ENCODE measurements at places on chromosomes 13 and 19.
A peak's percentile ranks its signal among the peaks of the same experiment; 100 is the strongest.

DNA sequence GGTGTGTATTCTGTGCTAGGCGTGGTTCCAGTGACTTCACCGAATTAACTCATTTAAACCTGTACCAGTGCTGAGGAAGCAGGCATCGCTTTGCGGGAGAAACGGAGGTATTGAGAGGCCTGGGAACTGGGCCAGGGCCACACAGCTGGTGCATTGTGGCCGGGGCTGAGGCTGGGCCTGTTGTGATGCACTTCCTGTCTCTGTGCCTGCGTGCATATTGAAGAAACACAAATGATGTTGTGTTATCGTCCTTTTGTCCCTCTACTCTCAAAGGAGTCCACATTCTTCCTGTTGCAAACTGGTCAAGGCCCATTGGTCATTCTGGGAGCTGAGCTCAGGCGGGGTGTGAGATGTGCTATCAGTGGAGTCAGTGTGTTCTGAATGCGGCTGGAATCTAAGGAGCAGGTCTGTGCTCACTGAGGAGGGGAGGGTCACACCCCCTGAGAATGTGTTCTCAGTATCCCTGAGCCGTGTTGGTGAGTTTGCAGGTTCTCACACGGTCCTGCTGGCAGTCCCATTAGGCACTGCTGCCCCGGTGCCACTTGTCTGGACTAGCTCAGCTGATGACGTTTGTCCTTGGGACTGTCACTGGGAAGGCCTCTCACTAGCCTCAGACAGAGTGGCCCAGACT lies 62.1 kb downstream of the ARHGEF7 start:
- no peak for DNase-seq

GRCh38 chr19:34707661-34708060 lies 26.4 kb upstream of the ZNF181 start:
- DNase-seq: no peak

GRCh38 chr13:61466280-61466679 lies 50.6 kb upstream of the PCDH20 start:
- no peak for DNase-seq

DNA sequence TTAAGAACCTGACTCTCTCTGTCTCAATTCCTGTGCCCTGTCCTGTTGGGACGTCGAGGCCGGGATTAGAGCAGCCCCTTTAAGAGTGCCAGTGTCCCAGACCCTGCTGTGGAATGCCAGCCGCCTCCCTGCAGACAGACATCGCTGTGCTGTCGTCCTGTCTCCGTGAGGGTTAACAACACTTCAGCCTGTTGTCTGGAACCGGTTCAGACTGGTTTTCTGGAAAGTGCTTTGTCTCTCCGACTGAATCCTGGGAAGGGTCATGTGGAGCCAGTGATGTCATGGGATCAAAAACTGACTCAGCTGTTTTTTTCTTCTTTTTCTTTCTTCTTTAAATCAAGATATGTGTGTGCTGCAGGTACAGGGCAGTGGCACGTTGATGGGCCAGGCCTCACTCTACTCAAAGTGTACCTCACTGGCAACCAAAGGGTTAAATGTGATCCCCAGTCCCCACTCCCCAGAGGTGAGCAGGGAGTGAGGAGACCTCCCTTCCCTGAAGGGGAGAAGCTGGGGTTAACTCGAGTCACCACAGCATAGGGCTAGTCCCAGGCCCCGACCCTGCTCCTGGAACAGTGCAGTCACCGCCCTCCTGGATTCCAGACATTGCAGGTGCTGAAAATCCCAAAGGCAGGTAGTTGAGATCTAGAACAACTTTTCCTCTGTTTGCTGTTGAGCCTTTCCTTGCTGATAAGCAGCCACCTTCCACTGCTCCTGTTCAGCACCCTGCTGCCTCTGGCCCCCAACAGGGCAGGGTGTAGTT lies 50.8 kb downstream of the TSSK6 start:
- no peak for DNase-seq

DNA sequence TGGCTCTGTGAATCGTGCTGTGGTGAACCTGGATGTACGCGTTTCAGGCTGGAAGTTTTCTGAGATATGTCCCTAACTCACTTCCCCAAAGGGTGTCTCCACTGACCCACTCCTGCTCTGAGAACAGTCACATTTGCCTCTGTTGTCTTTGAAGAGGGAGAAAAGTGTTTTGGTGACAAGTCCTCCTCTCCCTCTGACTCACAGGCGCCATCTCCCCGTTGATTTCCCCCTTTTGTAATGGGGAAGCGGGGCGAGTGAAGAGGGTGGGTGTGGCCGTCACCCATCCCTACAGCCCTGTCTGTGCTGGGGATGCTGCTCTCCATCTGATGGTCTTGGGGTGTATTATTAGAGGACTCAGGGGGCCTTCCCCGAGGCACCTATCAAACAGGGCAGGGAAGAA lies 9.6 kb downstream of the APC2 start:
- DNase-seq: no peak

GRCh38 chr13:84126671-84127171 lies 244.4 kb upstream of the SLITRK1 start:
- DNase-seq: no peak

DNA sequence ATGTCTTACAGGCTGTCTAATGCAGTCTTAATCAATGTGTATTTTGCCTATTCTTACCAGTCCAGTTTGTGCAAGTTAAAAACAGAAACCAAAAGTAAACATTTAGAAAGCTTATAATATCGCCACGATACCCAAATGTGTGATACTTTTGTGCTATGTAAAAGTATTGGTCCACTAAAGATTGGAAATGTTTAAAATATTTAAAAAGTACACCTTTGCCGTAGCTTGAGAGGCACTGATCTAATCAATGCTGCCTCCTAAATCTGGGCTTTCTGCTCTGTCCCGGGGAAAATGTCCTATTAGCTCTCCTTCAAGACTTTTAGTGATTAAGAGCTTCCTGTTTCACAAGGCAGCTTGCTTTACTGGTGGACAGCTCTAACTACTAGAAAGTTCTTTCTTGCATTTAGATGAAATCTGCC lies 64.7 kb downstream of the DNAJC15 start:
- no peak for DNase-seq

DNA sequence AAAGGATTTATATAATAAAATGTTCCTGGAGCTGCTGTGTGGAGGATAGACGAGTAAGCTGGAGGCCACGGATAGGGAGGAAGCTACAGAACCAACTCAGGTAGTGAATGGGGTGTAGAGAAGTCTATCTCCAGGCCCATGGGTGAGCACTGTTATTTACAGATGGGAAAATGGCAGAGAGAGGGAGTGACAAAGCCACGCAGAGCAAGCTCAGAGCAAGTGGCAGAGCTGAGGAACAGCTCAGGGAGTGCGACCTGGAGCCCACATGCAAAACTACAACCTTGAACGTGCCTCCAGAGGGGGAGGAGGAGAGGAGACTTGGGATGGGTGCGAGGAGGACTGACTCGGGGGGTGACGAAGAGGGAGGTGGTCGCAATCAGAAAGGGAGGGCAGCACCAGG lies 13.4 kb upstream of the RSPH6A start:
- DNase-seq: no peak

- no peak for DNase-seq
Measured at GRCh38 chr13:102977471-102977870, 88.7 kb downstream of the SLC10A2 start.

DNA sequence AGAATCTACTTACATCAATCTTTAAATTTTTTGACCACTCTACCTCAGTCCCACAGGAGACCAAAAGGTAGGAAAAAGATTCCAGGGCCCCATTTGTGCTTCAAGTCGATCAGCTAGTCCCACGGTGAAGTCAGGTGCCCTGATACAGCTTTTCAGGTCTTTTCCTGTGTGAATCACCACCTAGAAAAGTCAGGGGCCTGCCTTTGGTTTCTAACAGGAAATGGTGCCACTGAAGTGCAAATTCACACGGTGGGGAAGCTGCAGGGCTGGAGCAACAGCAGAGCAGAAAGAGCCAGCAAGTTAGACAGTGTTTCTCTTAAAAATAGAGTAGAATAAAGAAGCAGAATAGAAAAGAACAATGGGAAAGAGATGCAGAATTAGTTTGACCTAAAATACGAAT lies 107.5 kb downstream of the KLF12 start:
- DNase-seq: peak; percentile 38

DNA sequence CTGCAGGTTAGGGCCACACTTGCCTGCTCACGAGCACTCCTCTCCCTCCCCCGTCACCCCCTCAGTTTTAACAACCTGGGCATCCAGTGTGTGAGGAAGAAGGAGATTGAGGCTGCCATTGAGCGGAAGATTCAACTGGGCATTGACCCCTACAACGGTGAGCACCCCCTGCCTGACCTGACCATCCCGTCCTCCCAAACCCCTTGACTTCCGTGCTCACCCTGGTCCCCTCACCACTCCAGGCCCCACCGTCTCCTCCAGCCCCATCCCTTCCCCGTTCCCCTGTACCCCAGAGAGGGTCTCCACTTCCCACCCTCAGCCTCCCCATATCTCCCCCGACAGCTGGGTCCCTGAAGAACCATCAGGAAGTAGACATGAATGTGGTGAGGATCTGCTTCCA lies 13.6 kb upstream of the CLASRP start:
- no peak for DNase-seq

GRCh38 chr13:30615866-30616541 lies 1.7 kb upstream of the USPL1 start:
- no peak for DNase-seq

DNA sequence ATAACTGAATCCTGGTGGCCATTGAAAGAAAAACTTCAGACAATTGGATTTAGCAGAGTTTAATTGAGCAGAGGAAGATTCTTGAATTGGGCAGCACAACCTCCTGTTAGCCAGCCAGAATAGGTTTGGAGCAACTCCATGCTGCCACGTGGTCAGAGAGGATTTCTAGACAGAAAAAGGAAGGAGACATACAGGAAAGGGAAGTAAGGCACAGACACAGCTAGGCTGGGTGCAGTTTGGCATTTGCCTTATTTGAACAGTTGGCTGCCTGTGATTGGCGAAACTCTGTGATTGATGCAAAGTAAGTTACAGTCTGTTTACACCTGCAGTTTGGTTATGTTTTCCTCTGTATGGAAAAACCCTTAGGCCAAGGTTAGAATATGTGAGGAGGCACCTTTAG lies 85.8 kb upstream of the SPATA13 start:
- DNase-seq: no peak

- DNase-seq: no peak
Measured at GRCh38 chr19:3961007-3961406, 9.9 kb downstream of the DAPK3 start.

- DNase-seq: no peak
Measured at GRCh38 chr19:5479958-5480357, 24.7 kb downstream of the ZNRF4 start.

- DNase-seq: peak; percentile 21
Measured at GRCh38 chr19:4233282-4233853, 4.0 kb downstream of the EBI3 start.

- DNase-seq: no peak
Measured at GRCh38 chr19:48967346-48968178, 2.5 kb downstream of the FTL start.

DNA sequence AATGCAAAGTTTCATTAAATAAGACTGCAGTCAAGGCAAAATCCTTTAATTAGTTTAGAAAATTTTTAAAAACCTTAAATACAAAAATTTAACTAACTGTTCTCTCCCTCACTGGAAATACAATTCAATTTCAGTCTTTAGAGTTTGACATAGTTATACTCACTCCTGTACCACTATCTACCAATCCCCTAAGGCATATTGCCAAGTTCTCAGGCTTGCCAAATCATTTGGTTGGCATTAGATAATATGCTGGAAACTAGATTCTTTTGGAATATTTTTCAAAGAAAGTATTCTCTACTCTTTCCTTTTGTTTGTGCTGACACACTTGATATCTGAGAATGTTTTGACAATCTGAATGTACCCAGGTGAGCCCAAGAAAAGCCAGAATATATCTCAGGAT lies 77.2 kb downstream of the TSC22D1 start:
- DNase-seq: no peak

GRCh38 chr19:35797663-35798062 lies 15.0 kb downstream of the PRODH2 start:
- DNase-seq: no peak

DNA sequence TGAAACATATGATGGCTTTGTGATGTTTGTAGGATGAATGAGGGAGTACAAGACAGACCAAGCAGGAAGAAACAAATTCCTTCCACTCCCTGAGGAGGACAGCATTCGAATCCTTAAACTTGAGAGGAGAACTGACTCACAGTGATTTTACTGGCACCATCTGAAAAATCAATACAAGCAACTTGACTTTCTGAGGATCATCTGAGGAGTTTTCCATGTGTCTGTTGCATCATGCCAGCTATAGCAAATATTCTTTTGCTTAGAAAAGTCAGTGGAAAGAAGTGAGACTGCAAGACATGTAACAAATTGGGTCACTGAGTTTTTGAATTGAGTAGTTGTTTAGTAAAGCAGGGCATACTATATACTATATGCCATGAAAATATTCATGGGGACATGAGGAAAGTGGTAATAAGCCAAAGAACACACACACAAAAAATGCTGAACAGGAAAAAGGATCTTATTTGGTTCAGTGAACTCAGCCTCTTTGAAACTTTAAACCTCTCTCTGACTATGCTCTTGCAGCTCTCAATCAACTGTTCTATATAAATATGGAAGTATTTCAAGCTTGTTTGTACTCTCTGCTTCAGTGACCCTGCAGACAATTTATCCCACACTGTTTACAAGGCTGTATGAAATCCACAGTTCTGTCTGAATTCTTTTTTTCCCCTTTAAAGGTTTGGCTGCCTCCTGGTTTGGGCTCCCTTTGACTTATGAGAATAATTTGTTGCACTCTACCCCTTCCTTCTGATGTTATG lies 35.5 kb downstream of the SERTM1 start:
- no peak for DNase-seq

DNA sequence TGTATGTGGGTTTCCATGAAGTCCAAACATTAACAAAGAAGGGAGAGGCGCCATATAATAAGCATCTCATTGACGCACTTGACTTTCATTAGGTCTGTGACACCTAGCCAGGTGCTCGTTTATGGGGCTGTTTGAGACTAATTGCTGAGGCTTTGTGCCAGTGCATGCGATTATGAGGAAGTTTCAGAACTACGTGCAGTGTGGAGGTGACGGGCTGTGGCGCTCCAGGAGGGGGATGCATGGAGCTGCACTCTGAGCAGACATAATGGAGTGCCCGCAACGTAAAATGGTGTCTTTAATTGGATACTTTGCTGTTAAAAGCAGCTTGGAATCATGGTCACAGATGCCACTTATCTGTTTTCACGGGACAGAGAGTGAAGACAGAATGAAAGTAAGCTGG lies 223.2 kb downstream of the FGF9 start:
- DNase-seq: no peak

DNA sequence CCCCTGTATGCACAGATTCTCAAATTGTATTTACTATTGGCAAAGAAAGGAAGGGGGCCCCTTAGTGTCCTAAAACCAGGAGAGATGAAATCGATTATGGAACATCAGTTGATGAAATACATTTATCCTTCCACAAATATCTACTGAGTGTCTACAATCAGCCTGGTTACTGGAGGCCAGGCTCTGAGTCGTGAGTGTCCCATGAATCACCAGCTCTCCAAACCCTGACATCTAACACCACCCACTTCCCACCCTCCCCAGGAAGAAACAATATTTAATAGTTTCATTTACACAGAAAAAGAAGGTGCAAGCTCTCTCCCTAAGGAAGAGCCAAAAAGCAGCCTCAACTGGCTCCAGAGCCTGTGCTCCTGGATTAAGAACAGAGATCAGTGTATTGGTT lies 25.2 kb downstream of the KCTD15 start:
- no peak for DNase-seq
